ENCODE measurements at places on chromosomes 7 and 10. TPM values are rescaled to one million over a fixed set of nuclear protein-coding genes. Genes with fewer than 3 reads are reported as not detected.

Gene OIT3
- 0.02 TPM for polyA plus RNA-seq

Gene LEP
- polyA plus RNA-seq: 0.36 TPM

Gene CRYGN
- polyA plus RNA-seq: 0.02 TPM

DNA sequence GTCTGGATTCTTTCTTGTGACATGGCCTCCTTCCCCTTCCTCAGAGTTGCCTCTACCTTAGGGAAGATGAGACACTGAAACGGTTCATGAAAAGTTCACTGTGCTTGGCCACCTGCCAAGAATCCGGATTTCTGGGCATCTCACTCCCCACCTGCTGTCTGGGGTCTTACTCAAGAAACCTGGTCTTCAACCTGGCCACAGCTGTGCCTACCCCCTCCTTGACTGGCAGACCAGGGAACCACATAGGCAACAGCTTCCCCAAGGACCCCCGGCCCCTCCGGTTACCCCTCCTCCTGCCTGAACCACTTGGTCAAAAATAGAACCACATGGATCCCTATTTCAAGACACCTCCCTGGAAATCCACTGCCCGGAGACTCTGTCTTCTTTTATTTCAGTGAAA, 58.7 kb upstream of the NANOS1 start:
- DNase-seq: no peak

DNA sequence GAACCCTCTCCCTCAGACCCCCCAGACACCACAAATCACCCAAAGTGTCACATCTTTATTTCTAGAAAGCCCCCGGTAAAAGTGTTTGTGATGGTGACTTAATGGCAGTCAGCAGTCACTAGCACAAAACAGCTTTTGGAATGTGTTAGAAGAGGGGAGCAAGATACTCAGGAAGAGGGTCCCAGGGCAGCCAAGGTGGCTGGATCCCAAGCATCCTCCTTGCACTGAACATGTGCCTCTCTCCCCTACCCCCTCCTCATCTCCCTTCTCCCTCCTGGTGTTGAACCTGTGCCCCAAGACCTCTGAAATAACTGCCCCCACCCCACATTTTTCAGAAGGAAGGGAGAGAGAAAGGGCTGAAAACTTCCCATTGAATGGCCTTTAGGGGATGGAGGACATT, 37.8 kb upstream of the MXI1 start:
- no peak for DNase-seq

GRCh38 chr7:33636359-33636758, 269.0 kb upstream of the BMPER start:
- no peak for DNase-seq

DNA sequence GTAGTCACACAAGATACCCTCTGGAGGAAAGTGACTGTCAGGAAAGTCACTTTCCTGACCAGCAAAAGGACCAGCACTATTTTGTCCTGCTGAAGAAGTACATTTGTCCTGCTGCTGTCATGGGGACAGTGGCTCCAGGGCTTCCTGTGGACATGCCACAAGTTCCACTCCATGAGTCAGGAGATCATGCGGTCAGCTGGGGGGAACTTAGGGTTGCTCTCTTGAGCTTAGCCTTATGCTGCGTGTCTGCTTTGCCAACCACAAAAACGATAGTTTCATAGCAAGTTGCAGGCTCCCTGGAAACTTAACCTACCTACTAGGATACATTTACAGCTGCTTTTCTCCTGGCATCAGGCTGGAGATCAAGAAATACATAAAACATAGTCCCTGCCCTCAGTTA, 19.8 kb upstream of the ALOX5 start:
- DNase-seq: no peak

- DNase-seq: peak; percentile 2
These were observed 505 bp upstream of the FAM204A start for GRCh38 chr10:118342638-118343020.
